ENCODE measurements at places on chromosomes 4 and X. TPM values are rescaled to one million over a fixed set of nuclear protein-coding genes. Genes with fewer than 3 reads are reported as not detected.

The PCDH7 gene
- total RNA-seq, result not detected

The SCML2 gene
- total RNA-seq, result 2.2 TPM

The DIPK2B gene
- not detected for total RNA-seq

The PDE6B gene
- total RNA-seq, result 16.1 TPM

The GPR78 gene
- total RNA-seq, result not detected

The CCNB3 gene
- total RNA-seq, result 0.76 TPM

The DCHS2 gene
- not detected for total RNA-seq

The ALB gene
- not detected for total RNA-seq

The HTRA3 gene
- total RNA-seq, result not detected

The RASGEF1B gene
- total RNA-seq, result 2.0 TPM

The FGF2 gene
- total RNA-seq, result 0.13 TPM

The NRK gene
- not detected for total RNA-seq

The REPS2 gene
- not detected for total RNA-seq

The DCX gene
- total RNA-seq, result not detected

The ARL9 gene
- 0.16 TPM for total RNA-seq
